ENCODE measurements at places on chromosomes 1 and 21. TPM values are rescaled to one million over a fixed set of nuclear protein-coding genes. Genes with fewer than 3 reads are reported as not detected.

DNA sequence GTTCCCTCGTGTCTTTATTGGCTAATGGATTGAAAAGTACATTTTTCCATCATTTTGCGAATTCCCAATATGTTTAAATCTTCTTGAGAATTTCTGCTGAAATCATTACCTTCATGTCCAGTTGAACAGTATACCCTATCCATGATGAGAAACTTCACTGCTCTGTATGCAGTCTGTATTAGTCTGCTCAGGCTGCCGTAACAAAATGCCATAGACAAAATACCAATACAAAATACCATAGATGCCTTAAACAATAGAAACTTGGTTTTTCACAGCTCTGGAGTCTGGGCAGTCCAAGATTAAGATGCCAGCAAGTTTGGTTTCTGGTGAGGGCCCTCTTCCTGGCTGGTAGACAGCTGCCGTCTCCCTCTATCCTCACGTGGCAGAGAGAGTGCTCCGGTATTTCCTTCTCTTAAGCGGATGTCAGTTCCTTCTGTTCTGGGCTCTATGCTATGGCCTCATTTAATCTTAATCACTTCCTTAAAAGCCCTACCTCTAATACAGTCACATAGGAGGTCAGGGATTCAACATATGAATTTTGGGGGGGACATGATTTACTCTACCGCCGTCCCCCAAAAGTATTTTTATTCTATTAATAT, 27.0 kb downstream of the CXADR start:
- DNase-seq = no peak

The PCP4L1 gene
- 0.27 TPM for total RNA-seq

The NTMT2 gene
- total RNA-seq = not detected

The TMEM125 gene
- not detected for total RNA-seq

DNA sequence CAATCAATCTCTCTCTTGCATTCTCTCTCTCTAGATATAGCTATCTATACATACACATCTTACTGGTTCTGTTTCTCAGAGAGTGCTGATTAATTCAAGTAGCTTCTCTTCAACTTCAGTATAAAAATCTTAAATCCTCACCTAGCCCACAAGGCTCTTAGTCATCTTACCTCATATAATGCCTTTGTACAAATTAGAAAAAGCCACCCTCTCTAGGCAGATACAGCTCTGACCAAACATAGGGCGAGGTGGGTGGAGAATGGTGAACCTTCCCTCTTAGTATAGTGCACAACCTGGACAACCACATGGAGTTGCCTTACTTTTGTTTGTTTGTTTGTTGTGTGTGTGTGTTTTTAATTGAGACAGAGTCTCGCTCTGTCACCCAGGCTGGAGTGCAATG, 5.1 kb upstream of the INAVA start:
- no peak for DNase-seq

The CFHR5 gene
- total RNA-seq = not detected

DNA sequence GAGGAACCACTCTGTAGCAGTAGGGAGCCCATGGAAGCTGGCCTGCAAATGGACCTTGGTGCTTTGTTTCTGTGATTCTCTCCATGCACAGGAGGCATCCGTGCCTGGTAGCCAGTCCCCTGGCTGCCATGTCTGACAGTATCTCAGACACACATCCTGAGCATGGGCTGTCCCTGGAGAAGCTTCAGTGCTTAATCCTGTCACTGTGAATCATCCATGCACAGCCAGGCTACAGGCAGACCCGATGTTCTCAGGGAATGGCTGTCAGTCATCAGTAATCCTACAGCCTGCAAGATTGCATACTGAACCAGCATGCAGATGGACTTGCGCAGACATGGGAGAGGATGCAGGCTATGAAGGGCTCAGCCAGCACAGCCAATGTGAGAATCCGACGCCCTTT, 606.3 kb upstream of the PLXNA2 start:
- peak; percentile 10 for DNase-seq

DNA sequence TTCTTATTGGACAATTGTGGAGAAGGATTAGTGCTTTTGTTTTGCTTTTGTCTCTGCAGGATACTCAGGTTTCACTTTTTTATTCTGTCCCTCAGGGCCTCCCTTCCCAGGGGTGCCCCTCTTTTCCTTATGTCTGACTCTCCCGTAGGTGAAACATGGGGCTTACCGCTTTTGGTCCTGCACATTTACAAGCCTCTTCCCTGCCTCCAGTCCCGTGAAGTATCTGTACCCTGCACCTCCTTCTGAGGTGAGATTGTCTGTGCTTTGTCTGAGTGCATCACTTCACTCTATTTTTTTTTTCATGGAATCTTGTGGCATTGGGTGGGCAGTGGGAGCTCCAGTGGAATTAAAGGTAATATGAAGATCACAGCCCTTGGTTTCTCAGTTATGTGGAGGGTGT, 758.1 kb upstream of the TPTE start:
- DNase-seq = peak; percentile 45

The FAAH gene
- 0.35 TPM for total RNA-seq

DNA sequence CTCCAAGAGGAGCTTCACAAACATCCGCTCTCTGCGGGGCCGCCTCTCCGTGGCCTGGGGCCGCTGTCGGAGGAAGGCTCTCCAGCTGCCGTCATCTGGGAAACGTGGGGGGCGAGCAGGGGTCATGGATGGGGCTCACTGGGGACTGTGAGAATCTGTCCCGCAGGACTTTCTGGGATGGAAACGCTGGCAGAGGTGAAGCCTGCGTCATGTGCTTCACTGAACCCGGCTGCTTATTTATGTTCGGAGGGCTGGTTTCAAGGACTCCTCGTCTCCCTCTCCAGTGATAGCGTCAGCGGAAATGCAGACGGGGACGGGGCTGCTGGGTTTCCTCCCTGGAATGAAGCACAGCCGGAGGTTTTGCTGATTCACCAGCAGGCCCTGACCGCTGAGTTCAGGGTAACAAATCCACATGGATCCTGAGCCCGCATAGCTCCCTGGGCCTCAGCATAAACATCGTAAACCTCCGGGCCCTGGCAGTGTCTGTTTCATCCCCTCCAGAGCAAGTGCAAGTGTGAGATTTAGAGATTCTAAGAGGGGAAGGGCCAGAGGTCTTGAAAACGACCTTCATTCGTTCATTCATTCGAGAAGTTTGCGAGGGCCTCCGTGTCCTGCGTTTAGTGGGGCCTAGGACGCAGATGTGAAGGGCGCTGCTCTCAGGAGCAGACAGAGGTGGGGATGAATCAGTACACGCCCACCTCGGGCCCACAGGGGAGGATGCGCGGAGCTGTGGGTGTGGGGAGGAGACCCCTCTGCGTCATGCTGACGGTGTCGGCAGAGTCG, 7.0 kb upstream of the POFUT2 start:
- peak; percentile 93 for DNase-seq

DNA sequence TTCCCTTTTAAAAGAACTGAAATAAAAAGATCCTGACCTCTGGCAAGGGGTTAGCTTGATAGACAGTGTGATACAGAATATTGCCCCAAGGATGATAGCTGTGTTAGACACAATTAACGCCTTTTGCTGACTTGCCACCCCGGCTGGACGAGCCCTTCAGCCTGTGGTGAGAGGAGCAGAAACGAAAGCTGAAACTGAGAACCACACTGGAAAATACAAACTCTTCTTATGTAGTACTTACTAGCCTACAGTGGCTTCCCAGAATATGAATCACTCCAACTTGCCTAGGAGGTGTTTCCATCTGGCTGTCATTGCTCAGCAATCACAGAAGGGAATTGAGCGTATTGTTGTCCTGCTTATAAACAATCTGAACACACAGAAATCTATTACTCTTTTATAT, 22.9 kb downstream of the SAMSN1 start:
- DNase-seq = no peak

- DNase-seq = no peak
Measured at GRCh38 chr1:227244339-227245118, 73.8 kb downstream of the CDC42BPA start.

The PLA2G5 gene
- total RNA-seq = not detected

The MEX3A gene
- total RNA-seq = 3.4 TPM

GRCh38 chr21:21241391-21241790, 243.2 kb downstream of the NCAM2 start:
- DNase-seq = no peak

DNA sequence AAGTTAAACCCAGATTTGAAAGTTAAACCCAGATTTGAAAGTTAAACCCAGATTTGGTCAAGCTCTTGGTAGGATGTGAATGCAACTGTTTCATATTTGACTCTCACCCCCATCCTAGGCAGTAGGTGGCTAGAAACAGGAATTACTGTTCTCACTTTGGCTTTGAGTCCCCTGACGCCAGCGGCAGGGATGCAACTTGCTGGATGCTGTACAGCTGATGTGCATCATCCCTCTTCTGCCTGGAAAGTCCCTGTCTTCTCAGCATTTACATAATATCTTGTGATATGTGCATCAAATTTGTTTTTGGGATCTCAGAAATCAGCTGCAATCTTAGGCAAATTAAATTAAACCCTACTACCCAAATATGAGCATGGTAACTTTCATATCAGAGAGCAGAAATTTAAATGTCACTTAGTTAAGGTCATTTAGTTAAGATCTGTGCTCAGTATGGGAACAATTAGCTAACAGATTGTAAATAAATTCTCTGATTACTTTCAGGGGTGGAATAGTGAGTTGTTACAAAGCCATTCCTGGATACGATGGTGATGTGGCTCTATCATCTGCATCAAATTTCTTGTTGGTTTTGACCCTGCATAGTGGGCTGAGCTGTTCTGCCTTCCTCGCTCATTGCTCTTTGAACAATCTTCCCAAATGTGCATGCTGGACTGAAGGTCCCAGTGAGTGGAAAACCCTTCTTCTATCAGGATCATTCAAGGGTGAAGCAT, 6.8 kb upstream of the HAO2 start:
- DNase-seq = no peak

DNA sequence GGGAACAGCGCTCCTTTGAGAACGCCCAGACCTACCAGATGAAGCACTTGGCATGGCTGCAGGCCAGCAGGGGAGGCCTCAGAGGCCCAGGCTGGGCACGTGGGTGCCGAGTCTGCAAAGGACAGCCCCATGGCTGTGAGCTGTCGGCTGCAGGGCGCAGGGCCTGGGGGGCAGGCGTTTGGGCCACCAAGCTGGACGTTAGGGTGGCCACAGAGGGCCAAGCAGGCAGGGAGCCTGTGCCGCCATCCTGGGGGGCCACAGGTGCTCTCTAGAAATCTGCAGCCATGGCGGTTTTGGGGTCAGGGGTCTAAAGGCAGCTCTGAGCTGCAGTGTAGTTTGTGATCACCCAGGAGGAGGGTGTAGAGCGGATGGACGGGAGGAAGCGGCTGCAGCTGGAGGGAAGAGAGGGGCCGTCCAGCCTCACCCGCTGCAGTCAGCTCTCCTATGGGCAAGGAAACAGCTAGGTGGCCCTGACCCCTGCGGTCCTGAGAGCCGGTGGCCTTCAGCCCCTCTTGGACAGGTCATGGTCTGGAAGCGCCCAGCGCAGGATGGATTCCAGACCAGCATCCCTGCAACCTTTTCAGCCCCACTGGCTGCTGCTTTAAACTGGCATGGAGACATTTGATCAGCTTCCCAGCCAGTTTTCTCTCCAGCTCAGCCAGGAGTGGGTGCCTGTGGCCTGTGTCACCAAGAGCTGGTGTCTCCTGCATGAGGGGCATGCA, 11.0 kb downstream of the IBA57 start:
- DNase-seq = no peak

The TRIM67 gene
- not detected for total RNA-seq

The NPHP4 gene
- total RNA-seq = 3.5 TPM

DNA sequence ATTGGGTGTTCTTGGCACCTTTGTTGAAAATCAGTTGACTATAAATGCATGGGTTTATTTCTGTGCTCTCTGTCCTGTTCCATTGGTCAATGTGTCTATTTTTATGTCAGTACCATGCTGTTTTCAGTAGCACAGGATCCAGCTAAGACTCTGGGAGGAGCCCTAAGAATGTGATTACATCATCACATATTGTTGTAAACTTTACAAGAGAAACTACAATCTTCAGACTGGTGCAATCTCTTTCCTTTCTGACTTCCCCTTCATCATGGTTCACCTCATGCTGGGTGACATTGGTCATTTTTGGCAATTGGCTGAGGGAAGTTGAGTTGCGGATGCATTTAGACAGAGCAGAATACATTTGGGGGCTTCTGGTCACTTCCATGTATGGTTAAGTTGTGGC, 88.4 kb downstream of the C21orf91 start:
- DNase-seq = no peak

GRCh38 chr1:29646161-29646775, 409.9 kb downstream of the PTPRU start:
- no peak for DNase-seq

The RAB3B gene
- total RNA-seq = 20.5 TPM

The ST7L gene
- 19.3 TPM for total RNA-seq

GRCh38 chr21:24280596-24280995, 1326.7 kb downstream of the MRPL39 start:
- peak; percentile 21 for DNase-seq

GRCh38 chr1:17572264-17572985, 32.9 kb downstream of the ARHGEF10L start:
- no peak for DNase-seq

DNA sequence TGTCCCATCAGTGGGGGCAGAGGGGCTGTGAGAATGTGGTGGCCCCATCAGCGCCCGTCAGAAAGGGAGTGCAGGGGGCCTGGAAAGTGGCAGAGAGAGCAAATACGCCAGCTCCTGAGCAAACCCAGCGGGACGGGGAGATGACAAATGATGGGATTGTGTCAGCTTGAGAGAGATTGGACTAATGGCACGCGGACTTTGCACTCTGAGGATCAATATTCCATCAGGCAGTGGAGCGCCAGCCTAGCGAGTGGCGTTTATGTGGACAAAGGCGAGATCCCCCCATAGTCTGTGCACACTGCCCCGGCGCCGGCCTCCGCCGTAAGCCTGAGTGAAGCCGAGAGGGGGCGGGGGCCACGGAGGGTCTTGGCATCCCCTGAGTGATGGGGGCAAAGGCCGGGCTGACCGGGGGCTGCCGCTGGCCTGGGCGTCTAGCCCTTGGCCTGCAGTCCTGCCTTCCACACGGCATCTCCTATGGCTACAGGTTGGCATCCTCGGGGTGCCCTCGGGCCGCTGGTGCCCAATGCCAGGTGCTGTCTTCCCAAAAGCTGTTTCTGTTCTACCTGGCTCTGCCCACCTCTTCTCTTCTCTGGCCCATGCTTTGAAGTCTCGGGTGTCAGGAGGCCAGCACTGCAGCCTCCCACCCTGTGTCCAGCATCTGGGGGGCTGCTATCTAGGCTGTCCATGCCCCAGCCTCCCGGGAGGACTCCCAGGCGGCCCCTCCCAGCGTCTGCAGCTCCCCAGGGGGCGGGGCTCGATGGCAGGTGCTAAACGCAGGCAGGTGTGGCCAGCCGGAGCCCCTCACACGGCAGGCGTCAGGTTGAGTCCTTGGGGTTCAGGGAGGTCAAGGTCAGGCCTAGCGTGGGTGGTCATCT, 46.5 kb downstream of the PRDM16 start:
- no peak for DNase-seq
